ENCODE measurements at places on chromosomes 1 and 21. TPM values are rescaled to one million over a fixed set of nuclear protein-coding genes. Genes with fewer than 3 reads are reported as not detected.

The OR2W3 gene
- not detected for total RNA-seq

The LCE1F gene
- total RNA-seq, result not detected

The DDR2 gene
- total RNA-seq, result 65.0 TPM

The PLD5 gene
- not detected for total RNA-seq

The IRF6 gene
- 20.8 TPM for total RNA-seq

The OLIG2 gene
- not detected for total RNA-seq

The GJA4 gene
- 35.9 TPM for total RNA-seq

The WNT3A gene
- not detected for total RNA-seq

The OR14K1 gene
- not detected for total RNA-seq

The TTC22 gene
- total RNA-seq, result not detected

The AKT3 gene
- 87.8 TPM for total RNA-seq

The PRAMEF1 gene
- total RNA-seq, result not detected

The RIPK4 gene
- total RNA-seq, result not detected
